ENCODE measurements at places on chromosomes 4 and X.

GRCh38 chrX:20515841-20516461, 249.2 kb upstream of the RPS6KA3 start:
- ATAC-seq = no peak

DNA sequence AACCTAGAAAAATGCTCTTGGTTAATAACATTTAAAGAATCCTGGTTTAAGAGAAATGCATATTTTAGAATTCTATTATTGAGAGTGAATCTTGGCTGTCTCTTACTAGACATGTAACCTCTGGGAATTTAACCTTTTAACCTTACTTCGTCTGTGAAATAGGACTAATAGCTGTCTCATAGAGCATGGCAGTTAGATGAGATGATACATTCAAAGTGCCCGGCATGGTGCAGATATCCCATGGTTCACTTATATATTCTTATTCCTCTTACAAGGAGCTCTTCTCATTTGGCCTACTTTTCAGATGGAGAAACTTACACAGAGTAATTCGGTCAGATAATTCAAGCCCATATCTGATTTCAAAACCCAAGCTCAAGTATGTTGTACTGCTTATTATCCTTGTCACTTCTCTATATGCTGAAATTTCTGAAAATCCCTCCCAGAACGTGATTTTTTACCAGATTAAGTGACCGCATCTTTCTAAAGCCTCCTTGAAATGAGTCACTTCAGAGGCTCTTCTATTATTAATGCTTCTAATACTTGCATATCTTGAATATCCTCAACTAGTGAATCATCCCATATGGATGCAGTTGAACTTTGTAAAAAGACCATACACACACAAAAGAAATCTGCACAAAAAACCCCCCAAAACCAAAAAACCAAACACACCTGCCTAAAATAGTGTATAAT, 4.9 kb downstream of the CDKN2AIP start:
- ATAC-seq = no peak

GRCh38 chr4:87580057-87580456, 28.3 kb upstream of the DSPP start:
- no peak for ATAC-seq

DNA sequence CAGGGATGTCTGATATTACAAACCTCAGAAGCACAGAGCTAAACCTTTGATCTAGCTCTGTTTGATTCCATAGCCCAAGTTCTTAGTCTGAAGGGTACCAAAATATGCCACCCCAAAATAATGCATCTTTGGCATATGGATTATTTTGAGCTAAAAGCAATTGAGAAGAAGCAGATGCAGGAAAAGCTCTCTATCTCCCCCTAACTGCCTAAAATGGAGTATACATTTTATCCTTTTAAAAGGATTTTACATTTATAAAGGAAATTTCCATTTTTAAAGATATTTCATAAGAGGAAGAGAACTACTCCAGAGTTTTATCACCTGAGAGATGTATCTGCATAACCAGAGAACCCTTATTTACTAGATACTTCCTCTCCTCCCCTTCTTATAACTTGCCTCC, 158.7 kb downstream of the ZNF674 start:
- ATAC-seq = no peak

DNA sequence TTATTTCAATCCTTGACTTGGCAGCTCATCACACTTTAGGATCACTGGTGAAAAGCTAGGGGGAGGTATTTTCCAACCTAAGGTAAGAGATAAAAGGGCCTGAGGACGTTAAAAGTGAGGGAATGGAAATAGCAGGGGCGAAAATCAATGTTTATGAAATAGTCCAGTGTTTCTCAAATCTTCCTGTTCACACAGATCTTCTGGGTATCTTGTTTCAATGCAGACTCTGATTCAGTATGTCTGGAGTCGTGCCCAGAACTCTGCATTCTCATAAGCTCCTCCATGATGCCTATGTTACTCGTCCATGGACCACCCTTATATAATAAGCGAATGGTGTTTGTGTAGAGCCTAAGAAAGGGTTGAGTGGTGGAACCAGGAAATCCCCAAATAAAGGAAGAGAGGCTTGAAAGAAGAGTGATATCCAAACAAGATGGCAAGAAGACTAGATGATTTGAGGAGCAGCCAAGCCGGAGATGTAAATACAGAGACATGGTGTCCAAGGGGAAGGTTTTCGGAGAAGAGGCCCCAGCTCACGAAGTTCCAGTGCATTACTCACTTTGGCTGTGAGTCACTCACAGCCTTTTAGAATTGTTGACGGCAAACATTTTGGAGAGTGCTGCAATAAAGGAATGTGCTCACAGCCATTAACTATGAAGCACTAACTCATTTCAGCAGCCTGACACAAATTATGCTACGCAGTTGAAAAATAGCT, 215.6 kb upstream of the PPARGC1A start:
- ATAC-seq = peak; percentile 82

GRCh38 chr4:167614866-167615265, 380.6 kb upstream of the SPOCK3 start:
- ATAC-seq = no peak

GRCh38 chrX:151984328-151984727, 9.9 kb upstream of the GABRE start:
- ATAC-seq = peak; percentile 38

DNA sequence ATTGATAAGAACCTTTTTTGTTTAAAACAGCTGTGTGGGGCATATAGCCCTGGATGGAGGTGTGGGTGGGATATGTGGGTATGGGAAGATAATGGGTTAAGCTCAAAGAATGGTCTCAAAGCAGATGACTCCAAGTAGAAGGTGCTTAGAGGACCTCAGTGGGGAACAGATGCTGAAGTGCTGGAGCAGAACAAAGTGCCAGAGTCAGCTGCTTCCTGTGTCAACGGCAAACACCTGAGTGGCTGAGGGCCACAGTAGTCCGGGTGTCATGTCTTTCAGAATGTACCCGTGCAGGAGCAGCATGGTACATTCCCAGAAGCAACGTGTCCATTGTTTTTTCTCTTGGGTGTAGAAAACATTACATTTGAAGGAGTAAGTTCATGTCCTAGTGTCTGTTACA, 210.6 kb downstream of the CCNG2 start:
- ATAC-seq = no peak

- ATAC-seq = no peak
These were observed 36.7 kb upstream of the CABS1 start for GRCh38 chr4:70298051-70298450.

DNA sequence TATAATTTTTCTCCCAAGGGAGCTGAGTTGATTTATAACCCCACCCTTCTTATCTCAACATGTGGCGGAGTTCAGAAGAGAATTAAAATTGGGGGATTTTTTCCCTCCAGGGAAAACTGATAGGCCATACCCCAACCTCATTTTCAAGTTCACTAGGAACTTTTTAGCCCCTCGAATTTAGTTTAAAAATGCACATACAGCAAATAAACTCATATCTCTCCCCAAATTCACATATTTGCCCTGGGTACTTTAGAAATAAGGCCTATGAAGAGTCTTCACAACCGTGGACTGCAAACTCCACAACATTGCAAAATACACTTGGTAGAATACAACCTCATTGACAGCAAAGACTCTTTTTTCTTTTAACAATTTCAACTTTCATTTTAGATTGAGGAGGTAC, 206.7 kb upstream of the LEF1 start:
- ATAC-seq = no peak

- no peak for ATAC-seq
These were observed 23.5 kb downstream of the CHM start for GRCh38 chrX:86023811-86024210.

DNA sequence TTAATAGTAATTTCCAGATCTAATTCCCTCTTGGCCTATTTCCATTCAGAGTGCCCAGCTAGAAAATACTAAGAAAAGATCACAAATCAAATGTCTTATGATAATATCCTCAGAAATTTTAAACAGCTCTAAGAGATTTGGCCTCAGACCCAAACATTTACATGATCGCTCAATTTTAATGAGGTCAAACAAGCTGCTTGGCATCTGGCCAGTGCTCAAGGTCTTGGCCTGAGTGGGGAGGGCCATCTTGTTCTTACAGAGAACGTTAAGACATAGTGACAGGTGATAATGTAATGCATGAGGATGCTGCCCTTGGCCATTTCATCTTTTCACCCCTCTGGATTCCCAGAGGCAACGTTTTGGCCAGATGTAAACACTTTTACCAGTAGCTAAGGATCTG, 159.2 kb upstream of the SLC7A11 start:
- ATAC-seq = no peak

DNA sequence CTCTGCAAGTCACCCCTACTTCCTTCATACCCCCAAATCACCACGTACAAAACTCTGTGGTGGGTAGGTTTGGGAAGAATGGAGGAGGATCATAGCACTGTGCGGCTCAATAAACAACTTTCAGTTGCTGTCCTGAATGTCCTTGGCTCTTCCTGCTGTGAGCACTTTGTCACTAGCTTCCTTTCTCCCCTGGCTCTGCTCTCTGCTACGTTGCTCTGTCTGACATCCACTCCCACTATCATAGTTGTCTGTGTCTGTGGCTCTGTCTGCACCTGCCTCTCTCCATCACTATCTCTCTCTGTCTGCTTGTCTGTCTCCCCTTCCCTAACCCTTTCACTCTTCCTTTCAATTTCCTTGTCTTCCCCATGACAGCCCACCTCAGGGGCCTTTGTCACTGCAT, 21.2 kb upstream of the SMPX start:
- ATAC-seq = no peak

DNA sequence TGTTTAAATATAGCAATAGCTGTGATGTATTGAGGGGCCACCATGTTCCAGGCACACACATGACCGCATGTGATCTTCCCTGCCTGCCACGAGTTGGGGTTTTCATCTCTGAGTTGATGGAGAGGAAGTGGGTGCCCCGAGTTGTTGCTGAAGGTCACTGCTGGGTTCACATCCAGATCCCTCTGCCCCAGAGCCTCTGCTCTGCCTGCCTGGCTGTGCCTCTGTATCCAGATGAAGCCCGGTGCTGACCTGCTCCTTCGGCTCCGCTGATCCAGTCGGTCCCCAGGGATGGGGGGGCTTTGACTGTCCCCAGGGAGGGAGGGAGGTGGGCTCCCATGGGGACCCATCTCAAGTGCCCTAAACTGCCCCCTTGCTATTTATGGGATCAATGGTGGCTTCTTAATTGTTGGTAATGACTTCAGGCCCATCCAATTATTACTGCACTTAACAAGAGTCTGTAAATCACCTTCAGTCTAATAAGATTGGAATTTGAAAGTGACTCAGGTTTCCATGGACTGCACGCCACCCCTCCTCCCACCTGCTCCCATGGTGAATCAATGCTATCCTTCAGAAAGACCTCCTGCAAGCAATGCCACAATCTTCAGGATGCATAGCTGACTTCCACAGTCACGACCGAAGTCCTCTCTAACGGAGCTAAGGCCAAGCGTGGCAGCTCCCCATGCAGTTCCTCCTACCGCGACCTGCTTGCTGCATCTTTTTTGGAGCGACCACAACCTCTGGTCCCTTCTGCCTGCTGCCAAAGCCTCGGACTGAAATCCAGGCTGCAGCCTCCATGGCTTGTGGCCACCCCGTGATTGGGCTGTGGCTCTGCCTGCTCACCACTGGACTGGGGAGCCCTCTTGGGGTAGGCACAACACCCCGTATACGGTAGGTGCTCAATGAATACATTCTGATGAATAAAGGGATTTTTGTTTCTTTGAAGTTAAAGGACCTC, 73.1 kb downstream of the CPZ start:
- ATAC-seq = no peak

DNA sequence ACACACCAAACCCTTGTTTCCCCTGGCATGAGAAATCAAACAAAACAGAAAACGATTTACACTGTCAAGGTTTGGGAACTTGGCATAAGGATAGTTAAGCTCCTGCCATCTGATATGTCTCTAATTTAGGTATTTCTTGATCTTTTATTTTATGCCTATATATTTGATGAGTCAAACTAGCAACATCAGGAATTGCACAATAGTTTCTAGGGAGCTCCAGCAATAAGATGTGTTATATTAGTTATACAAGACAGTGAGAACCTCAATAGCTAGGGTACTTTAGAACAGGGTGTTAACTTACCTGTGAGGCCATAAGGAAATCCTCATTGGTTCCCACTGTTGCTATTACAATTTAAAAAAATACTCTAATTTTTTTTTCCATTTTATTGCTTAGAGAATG, 474.2 kb downstream of the GBA3 start:
- no peak for ATAC-seq

DNA sequence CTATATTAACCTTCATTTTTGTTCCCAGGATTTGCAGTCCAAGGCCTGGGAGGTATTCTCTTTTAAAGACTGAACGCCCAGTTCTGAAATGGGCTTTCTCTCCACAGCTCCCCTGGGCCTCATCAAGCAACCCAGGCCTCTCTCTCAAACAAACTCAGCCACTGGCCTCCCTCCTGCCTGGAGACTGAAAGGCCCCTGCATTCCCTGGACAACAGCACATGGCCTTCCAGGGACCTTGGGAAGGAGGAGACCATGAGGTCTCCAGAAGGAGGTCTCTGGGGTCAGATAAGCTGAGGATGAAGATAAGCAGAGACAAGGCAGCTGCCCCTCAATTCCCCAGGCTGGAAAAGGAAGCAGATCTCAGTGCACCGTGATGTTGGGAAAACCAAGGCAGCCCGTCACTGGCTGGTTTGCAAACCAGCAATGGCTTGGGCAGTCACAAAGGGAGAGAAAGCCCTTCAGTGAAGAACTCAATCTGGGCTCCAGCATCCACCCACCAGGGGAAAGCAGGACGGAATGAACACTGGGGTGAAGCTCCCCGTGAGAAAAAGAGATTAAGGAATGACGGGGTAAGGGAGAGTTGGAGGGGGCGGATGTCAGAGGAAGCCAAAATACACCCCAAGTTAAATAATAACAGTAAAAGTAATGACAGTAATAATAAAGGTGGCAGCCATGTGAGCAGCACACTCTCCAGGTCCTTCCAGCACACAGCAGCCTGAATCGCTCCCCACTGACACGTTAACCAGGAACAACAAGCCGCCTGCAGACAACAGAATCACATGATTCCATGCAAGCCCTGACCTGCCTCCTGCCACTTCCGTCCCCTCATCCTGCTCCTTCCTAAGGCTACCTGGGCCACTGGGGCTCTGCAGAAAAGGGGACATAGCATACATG, 22.3 kb downstream of the AMOT start:
- peak; percentile 5 for ATAC-seq

- ATAC-seq = no peak
These were observed 16.1 kb downstream of the ABLIM2 start for GRCh38 chr4:8142556-8142955.

GRCh38 chrX:153771415-153772315, 7.6 kb downstream of the PLXNB3 start:
- ATAC-seq = no peak

DNA sequence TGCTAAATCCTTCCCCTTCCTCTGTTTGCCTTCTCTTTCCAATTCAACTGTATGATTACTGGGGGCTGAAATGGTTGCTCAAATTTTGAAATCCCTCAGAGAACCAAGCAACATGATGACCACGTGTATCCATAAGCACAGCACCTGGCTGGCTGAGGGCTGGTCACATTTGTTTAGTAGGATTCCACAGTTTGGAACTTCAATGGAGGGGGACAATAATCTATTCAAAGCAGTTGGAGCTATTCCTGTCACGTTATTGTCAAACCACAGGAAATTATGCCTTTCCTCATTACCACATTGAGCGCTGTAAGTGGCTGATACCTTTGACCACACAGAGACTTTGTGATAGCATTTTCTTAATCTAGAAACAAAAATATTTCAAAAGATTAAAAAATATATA, 7.0 kb downstream of the TMSB4X start:
- no peak for ATAC-seq

GRCh38 chrX:3451571-3451970, 105.1 kb upstream of the MXRA5 start:
- no peak for ATAC-seq

- no peak for ATAC-seq
These were observed 30.4 kb upstream of the RPL34 start for GRCh38 chr4:108589961-108590360.

- ATAC-seq = peak; percentile 69
These were observed 99.0 kb downstream of the FIP1L1 start for GRCh38 chr4:53476232-53477037.

Measured in gastroesophageal sphincter (tissue), 4 donors.